ENCODE measurements at places on chromosomes 2 and 18.
A peak's percentile ranks its signal among the peaks of the same experiment; 100 is the strongest.

GRCh38 chr2:181904022-181904632, 12.6 kb downstream of the ITPRID2 start:
- no peak for DNase-seq

DNA sequence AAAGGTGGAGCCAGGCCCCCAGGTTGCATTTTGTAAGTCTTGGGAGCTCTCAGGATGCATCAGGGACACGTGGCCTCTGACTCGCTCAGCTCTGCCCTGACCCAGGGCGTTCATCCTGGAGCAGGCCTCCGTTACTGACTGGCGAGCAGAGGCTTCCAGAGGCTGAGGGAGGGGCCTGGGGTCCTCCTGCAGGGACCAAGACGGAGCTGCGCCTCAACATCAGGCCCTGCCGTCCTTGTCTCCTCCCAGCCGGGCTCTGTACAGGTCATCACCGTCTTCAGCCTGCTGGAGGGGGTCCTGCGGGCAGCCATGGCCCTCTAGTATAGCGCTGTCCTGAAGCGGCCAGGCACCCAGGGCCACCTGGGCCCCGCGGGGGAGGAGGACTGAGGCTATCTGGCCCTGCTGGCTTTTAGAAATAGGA, 10.2 kb upstream of the ALPP start:
- no peak for DNase-seq

- DNase-seq: no peak
Observed at GRCh38 chr2:234676109-234676782, 179.4 kb upstream of the ARL4C start.

GRCh38 chr2:160309585-160309984, 109.5 kb upstream of the ITGB6 start:
- no peak for DNase-seq

DNA sequence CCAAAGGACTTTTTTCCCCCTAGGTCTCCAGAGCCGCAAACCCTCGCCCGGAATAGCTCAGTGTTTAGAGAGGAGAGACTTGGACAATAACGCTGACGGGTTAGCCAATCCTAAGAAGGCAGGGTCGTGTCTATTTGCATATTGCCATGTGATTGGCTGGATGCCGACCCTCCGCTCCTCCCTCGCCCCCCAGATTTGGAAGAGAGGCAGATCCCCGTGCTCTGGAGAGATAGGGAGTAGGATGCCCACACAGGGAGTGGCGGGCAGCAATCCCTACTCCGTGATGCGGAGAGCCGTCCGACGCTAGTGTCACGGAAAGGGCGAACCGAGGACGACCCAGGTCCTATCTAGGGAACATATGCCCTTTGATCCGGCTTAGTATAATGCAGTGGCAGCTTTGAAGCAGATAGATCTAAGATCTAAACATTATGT, 1.4 kb downstream of the WNT6 start:
- DNase-seq: no peak

GRCh38 chr18:47883771-47884413, 46.6 kb downstream of the SMAD2 start:
- DNase-seq: no peak

DNA sequence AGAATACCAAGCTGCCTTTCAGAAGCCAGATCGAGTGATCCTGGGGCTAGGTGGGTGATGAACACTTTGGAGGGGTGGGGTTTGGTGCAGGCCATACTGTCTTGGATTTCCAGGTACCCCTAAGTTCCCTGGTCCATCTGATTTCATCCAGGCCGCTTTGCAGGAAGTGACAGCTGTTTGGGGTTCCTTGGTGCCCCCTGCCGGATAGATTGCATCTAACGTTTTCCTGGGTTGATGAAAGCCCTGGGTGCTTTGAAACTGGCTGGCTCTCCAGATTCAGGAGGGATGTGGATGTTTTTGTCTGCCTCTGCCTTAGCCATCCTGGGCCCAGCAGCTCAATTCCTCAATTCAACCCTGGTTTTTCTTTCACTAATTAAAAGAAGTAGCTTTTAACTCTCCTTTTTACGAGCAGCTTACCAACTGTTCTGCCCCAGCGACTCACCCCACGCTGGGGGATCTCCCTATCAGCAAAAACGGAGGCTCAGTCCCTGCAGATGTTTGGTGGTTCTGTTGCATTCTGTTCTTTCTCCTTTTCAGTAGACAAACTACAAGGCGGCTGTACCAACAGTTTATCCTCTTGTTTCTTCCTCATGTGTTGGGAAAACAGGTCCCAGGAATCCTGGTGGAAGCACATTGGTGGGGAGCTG, 37.1 kb downstream of the ARHGEF4 start:
- DNase-seq: peak; percentile 59

- DNase-seq: no peak
Observed at GRCh38 chr2:176534798-176535466, 265.7 kb downstream of the MTX2 start.

GRCh38 chr2:177970670-177971454, 101.7 kb downstream of the PDE11A start:
- DNase-seq: no peak

GRCh38 chr2:113077921-113078320, 10.2 kb downstream of the IL1F10 start:
- DNase-seq: no peak

- DNase-seq: no peak
Observed at GRCh38 chr2:46072101-46072820, 224.9 kb upstream of the EPAS1 start.

DNA sequence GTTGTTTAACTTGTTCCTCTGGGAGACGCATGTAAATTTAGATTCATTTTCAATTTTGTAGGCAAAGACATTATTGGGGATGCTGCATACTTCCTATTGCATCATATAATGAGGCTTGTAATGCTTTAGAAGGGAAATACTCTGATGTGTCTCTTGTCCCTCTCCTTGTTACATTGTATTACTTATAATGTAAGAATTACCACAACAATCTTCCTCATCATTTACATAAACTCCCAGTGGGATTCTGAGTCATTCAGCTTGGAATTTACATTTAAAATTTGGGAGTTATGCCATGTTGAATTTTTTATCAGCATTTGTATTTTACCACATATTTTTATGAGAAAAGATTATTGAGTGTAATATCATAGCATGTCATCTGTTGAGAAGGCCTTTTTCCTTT, 963.4 kb upstream of the NRXN1 start:
- no peak for DNase-seq

DNA sequence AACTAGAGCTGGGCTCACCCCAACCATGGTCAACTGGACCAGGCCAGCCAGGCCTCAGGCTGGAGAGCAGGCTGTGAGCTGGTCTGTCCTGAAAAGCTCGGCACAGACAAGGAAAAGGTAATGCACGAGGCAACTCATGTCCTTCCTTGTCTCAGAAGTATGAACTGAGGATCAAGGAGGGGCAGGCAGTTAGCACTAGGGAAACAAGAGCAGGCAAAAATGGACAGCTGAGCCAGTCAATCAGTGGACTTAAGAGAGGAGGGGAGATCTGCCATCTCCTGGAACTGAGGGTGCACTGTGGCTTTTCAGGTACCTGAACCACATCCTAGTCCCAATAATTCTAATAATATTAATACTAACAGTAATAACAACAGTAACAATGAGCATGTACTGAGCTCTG, 20.6 kb upstream of the WIPF1 start:
- DNase-seq: no peak

DNA sequence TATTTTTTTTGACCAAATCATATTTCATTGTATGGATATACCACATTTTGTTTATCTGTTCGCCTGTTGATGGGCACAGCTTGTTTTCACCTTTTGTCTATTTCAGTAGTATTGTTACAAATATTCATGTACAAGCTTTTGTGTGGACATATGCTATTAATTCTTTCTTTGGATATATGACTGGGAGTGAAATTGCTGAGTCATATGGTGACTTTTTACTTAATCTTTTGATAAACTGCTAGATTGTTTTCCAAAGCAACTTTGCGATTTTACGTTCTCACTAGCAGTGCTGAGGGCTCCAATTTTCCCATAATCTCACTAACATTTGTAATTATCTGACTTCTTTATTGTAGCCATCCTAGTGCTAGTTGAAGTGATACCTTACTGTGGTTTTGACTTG, 112.4 kb downstream of the CD8B2 start:
- DNase-seq: no peak

- DNase-seq: no peak
Observed at GRCh38 chr18:36314098-36314497, 16.6 kb downstream of the FHOD3 start.

- no peak for DNase-seq
Observed at GRCh38 chr2:23673830-23674679, 252.9 kb downstream of the ATAD2B start.

- no peak for DNase-seq
Observed at GRCh38 chr18:54119524-54120019, 104.9 kb downstream of the MBD2 start.

GRCh38 chr2:169095621-169096105, 26.3 kb downstream of the DHRS9 start:
- no peak for DNase-seq

GRCh38 chr2:231634951-231635875, 42.5 kb downstream of the TEX44 start:
- DNase-seq: no peak

DNA sequence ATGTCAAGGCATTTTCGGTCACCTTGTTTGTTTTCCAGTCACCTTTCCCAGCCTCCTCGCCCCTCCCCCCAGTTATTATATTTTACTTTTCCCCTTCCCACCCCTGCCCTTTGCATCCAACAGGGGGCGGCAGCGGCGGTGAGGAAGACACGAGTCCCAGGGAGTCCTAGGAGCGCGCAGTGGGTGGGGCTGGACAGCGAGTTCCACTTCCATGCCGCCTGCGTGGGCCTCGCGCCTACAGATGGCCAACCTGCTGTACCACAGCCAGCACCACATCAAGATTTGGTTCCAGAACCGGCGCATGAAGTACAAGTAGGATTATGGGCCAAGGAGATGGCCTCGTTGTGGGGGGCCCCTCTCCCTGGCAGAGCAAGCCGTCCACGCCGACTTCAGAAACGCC, 37.2 kb upstream of the EVA1A start:
- DNase-seq: no peak

DNA sequence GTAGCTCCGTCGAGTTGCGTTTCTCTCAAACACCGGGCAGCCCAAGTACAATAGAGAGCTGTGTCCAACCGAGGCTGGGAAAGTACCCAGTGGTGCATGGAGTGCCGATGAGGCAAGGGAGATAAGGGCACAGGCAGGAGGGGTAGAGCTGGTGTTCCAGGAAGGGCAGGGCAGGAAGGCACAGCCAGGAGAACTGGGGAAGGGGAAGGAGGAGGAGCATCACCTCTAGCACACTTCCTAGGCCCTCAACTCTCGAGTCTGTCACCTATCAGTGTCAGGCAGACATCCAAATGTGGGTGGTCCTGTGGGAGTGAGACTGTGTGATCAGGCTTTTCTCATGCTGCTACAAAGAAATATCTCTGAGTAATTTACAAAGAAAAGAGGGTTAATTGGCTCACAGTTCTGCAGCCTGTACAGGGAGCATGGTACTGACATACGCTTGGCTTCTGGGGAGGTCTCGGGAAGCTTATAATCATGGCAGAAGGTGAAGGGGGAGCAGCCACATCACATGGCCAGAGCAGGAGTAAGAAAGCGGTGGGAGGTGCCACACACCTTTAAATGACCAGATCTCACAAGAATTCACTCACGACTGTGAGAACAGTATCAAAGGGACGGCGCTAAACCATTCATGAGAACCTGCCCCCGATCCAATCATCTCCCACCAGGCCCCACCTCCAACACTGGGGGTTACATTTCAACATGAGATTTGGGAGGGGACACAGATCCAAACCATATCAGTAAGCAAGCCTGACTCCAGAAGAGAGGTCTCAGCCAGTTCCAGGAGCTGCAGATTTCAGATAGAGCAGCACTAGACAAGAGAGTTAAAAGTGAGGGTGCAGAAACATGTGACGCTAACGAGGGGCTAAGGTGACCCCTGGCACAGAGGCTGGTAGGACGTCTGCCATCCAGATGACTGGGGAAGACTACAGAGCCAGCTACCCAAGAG, 75.7 kb downstream of the MBOAT2 start:
- DNase-seq: no peak

DNA sequence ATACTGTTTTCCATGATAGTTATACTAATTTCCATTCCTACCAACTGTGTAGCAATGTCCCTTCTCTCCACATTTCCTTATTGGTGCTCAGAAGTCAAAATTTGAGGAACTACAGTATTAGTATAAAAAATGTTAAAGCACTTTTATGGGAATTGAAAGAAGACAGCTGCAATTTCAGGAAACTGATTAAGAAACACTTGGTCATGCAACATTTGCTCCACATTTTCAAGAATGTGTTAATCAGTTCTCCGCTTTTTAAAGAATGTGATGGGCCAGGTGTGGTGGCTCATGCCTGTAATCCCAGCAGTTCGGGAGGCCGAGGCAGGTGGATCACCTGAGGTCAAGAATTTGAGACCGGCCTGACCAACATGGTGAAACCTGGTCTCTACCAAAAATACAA, 33.6 kb upstream of the MGAT4A start:
- DNase-seq: no peak

DNA sequence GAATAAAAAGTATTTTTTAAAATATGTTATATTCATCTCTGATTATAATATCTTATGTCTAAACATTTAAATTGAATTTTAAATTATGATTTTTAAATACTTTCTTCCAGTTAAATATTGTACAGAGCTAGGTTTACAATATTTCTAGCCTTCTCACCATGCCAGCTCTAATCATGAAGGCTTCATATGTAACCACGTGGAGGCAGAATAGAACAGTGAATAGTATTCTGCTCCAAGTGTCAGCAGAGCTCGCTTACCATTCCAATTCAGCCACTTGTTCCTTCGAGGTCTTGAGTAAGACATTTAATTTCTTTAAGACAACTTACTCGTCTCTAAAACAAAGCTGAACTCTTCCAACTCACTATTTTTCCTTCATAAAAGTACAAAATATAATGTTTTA, 871.8 kb downstream of the SUCLG1 start:
- no peak for DNase-seq

GRCh38 chr2:30936977-30937376, 129.7 kb upstream of the CAPN13 start:
- DNase-seq: no peak

Data from stimulated activated CD8-positive, alpha-beta memory T cell treated with anti-CD3 and anti-CD28 coated beads, Interleukin-7, amount 100 ng/mL, for 1 hour (primary cell).